T-helper 17 cell (primary cell): ENCODE measurements at places on chromosomes 7 and 10. TPM values are rescaled to one million over a fixed set of nuclear protein-coding genes. Genes with fewer than 3 reads are reported as not detected.

DNA sequence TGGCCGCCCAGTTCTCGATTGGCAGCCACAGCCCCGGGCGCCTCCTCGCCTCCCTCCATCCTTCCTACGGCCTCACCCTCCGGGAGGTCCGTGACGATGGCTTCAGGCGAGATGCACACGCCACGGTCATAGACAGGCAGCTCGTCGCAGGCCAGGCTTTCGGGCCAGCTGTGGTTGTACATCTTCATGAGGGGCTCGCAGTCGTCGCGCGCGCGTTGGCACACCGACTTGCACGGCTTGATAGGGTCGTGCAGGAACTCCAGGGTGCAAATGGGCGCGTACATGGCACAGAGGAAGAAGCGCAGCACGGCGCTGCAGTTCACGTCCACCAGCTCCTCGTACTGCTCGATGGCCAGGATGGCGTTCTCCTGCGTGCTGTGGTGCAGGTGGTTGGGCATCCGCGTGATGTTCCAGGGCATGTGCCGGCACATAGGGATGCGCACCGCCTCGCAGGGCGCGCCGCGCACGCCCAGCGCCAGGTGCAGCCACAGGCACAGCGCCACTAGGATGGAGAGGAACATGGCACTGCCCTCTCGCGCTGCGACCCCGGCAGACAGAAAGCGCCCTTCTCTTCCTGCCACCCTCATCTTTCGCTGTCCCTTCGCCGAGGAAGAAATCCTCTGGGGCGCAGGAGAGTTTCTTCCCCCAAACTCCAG lies 472 bp downstream of the SFRP4 start:
- no peak for DNase-seq

DNA sequence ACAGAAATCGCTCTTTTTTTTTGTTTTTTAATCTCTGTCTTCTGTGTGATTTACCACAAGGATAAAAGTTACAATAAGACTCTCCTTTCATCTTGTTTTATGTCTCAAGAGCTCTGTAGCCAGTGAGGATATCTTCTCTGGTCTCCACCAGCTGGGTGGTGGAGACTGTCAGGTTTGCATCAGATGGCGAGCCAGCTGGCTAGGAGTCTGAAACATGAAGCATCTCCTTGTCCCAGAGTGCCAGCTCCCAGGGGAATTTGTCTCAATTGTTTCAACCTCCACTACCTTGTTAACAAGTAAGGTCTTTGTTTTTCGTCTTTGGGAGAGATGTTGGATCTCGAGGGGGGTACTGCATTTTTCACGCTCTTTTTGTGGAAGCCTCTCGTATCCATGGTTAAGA lies 47.3 kb downstream of the FRMPD2 start:
- DNase-seq = no peak

DNA sequence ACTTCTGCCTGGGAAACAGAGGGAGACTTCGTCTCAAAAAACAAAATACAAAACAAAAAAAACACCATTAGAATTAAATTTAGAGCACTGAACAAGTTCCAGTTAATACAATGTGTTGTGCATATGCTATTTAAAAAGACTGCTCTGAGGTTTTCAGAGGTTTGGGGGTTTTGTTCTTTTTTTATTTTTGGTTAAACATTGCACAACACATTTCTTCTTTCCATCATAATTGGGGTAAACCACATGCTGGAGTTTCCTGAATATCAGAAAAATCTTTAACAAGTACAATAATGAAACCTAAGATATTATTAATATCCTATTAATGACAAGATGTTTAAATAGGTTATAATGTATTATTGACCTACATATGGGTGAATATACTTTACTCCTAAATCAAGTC lies 26.3 kb downstream of the IGF2BP3 start:
- DNase-seq = no peak

DNA sequence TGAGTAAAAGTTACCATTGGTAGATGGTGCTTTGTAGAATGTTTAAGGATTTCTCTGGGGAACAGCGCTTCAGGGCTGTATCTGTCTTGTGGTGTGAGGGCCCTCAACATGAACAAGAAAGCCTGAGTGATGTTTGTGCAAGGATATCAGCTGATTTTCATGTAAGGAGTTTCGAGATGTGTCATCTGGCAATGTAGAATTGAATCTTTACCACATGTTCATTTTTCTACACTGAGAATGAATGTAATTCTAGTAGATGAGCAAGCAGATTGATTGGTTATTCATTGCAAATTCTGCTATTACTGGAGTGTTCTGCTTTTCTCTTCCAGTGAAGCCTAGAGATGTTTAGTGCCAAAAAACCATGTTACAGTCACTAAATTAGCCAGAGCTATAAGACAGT lies 87.7 kb downstream of the ST7 start:
- DNase-seq = no peak

GRCh38 chr7:74449809-74450397 lies 3.8 kb upstream of the GTF2IRD1 start:
- peak; percentile 33 for DNase-seq

DNA sequence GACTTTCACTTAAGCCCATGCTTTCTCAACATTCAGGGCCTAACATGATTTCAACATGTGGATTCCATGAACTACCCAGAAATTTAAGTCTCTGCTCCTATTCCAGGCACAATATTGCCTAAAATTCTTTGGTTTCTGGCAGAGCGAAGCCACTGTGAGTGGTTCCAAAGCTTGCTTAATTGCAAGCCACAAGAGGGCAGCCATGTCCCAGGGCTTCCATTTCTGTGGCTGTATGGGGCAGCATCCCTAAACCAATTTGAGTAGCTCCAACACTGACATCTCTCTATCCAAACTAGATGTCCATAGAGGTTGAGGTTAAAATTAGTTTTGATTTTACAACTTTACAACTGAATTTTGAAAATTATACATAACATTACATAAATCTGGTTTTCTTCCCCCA lies 56.3 kb upstream of the MDFIC start:
- DNase-seq = peak; percentile 34

DNA sequence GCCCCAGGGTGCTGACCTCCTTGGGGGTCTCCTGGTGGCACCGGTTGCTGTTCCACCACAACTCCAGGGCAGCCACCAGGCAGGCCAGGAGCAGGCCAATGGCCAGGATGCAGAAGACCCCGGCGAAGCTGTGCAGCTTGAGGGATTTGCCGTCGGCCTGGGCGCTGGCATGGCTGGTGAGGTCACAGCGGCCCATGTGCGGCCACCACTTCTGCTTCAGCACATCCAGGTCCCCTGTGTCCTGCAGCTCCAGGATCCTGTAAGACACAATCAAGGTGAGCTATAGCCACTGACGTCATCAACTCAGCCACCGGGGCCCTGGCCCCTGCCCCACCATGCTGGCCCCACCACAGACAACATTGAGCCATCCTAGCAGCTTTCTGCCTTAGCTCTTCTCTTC lies 753.2 kb downstream of the GRID1 start:
- no peak for DNase-seq

DNA sequence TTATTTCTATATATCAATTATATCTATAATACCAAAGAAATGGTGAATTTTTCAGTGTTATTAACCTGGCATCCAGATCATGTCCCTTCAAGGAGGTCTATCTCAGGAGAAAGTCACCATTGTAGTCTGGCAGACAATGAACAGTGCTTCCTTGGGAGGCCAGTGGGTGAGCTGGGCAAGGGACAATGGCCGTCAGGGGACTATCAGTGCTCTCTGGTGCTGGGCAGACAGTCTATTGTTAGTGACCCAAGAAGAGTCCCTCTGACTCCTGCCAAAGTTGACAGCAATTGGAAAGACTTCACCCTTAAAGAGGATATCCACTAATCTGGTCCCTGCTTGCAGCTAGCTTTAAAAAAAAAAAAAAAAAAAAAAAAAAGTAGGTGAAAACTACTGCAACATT lies 7.1 kb downstream of the JAZF1 start:
- no peak for DNase-seq

GRCh38 chr10:123769647-123770046 lies 103.5 kb downstream of the GPR26 start:
- no peak for DNase-seq

- DNase-seq = no peak
Observed at GRCh38 chr7:138720286-138720685, 19.1 kb upstream of the SVOPL start.

DNA sequence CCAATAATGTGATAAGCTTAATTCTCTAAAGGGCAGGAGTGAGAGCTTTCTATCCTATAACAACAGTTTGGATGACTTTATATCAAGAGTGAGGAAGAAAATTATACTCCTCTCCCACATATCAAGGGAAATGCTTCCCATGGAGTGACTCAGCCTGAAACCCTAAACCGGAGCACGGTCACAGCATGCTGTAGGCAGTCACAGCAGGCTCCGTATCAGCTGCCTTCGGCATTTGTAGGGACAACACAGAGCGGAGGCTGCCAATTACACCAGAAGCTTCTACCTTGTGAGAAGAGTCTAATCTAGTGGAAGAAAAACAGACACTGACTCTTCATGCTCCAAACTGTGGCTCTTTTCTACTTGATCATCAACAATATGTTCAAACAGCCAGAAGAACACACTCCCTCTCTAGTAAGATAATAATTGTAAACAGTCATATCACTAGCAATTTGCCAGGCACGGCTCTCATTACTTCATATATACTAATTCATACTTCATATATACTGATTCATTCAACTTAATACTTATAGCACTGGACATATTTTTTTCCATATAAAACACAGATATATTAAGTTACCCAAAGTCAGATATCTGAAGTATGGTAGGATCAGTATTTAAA lies 65.9 kb downstream of the DGKB start:
- DNase-seq = no peak

- DNase-seq = no peak
Observed at GRCh38 chr10:5595095-5595494, 70.3 kb downstream of the CALML3 start.

GRCh38 chr10:4617589-4617988 lies 208.4 kb upstream of the AKR1E2 start:
- no peak for DNase-seq

DNA sequence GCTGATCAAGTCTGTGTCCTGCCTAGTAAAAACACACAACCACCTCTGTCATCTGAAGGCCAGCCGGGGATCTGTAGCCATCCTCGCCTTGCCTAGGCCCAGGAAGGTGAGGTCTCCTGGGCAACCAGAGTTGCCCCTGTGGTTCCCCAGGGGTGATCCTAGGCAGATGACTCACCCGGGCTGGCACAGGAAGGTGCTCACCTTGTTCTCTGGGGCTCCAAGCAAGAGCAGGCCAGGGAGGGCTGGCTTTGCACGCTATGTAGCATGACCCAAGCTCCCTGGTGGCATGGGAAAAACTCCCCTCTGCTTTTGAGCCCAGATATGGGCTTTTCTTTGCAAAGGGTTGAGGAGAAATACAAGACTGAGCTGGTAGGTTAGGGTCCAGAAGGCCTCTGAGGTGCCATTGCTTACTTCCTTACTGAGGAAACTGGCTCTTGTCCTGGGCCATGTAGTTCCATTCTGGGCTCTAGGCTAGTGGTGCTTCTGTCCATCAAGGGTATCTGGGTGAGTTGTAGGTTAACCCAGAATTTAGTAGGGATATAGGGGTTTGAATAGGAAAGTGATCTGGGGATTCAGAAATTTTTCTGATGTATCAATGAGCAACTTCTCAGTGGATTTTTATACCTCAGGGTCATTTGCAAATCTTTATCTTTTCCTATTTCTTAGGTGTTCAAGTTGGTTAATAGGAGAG lies 112.0 kb downstream of the NT5C2 start:
- DNase-seq = no peak

DNA sequence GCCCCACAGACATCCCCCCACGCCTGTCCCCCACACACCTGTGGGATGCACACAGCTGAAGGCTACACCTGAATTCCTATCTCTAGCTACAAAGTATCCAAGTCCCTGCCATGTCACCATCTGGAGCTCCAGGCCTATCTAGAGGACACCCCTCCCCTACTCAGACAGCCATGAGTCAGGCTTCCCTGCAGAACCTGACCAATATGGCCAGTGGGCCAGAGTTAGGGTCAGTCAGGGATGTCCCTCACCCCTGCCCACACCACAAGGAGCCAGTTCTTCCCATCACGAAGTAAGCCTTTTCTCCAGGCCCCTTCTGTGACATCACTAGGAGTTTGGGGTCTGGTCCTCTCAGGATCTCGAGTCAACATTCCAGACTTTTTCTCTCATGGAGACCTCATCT lies 10.6 kb upstream of the SLC18A3 start:
- DNase-seq = no peak

- no peak for DNase-seq
Observed at GRCh38 chr10:6071181-6072175, 9.3 kb upstream of the IL2RA start.

- no peak for DNase-seq
Observed at GRCh38 chr7:114574384-114574783, 159.8 kb downstream of the FOXP2 start.

DNA sequence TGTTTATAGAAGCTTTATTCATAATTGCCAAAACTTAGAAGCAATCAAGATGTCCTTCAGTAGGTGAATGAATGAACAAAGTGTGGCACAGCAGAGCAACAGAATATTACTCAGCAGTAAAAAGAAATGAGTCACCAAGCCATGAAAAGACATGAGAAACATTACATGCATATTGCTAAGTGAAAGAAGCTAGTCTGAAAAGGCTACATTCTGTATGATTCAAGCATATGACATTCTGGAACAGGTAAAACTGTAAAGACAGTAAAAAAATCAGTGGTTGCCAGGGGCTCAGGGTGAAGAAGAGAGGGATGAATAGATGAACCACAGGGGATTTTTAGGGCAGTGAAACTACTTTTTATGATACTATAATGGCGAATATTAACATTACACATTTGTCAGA lies 80.9 kb upstream of the APBB1IP start:
- no peak for DNase-seq

DNA sequence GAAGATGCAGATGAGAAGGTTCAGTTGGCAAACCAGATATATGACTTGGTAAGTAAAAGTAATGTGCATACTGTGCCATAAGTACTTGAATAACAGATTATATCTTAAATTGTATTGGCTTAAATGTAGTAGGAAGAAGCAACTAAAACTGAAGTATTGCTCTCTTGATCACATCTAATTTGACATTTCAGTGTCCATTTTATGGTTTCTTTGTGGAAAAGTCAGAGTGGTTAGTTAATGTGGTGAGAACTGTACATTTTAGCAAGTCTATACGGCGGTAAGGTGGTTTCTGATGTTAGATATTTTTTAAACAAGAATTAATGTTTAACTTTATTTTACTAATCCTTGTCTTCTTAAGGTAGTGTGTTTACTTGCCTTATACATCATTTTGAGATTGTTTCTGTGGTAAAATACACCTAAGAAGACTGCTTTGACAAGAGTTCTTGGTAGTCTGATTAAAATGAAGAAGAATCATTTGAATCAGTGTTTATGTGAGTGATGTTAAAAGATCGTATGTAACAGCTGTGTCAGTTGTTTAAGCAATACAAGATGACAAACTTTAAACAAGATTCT lies 5.1 kb downstream of the ING3 start:
- no peak for DNase-seq

- no peak for DNase-seq
Observed at GRCh38 chr7:52482076-52482475, 553.4 kb upstream of the POM121L12 start.

GRCh38 chr10:43671659-43672531 lies 23.2 kb upstream of the ZNF32 start:
- no peak for DNase-seq

LEP gene
- total RNA-seq = not detected

CH25H gene
- not detected for total RNA-seq

TMEM72 gene
- total RNA-seq = not detected

FGL2 gene
- 7.7 TPM for total RNA-seq

NRG3 gene
- not detected for total RNA-seq

PNLIP gene
- not detected for total RNA-seq

RBP4 gene
- not detected for total RNA-seq

HOXA9 gene
- not detected for total RNA-seq

MBL2 gene
- not detected for total RNA-seq
